Adrenal gland (tissue), 19 donors: ENCODE measurements at places on chromosomes 7 and 10. TPM values are rescaled to one million over a fixed set of nuclear protein-coding genes. Genes with fewer than 3 reads are reported as not detected.

FAM13C gene
- total RNA-seq: 44.8 TPM

PTPN20 gene
- 9.0 TPM for total RNA-seq

FXYD4 gene
- not detected for total RNA-seq

ANXA8 gene
- not detected for total RNA-seq

TMEM176A gene
- total RNA-seq: 37.4 TPM

SLC39A12 gene
- total RNA-seq: not detected

WNT16 gene
- total RNA-seq: not detected

IGF2BP3 gene
- total RNA-seq: not detected

PHKG1 gene
- 10.2 TPM for total RNA-seq

DNA sequence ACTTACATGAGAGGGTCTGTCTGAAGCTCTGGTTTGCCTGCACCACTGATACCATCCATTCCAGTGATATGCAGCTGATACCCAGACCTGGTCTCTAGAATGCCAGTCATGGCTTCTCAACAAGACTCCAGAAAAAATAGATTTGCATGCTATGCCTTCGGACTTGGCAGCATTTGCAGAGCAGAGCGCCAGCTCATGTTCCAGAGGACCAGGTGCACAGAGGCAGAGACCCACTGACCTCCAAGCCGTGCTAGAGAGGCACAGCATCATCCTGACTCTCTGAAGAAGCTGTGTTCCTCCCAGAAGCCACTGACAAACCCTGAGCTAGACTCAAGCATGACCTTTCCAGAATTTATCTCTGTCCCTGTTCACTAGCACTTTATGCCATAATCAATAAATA, 6.9 kb upstream of the PRKAG2 start:
- DNase-seq: no peak

DNA sequence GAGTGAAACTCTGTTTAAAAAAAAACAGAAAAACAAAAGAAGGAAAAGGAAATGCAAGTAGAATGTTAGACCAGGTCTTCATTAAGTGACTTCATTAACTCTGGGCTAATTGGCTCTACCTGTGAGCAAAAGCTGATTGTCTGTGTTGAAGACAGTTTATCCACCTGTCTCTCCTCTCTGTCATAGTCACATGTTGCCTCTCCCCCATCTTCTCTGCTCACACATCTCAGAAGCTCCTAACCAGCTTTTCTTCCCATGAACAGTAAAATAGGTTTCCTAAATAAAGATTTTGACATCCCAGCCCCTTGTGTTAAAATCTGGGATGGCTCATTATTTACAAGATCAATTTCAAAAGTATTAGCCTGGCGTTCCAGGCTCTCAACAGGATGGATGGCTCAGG, 222.7 kb downstream of the CACNB2 start:
- DNase-seq: no peak

DNA sequence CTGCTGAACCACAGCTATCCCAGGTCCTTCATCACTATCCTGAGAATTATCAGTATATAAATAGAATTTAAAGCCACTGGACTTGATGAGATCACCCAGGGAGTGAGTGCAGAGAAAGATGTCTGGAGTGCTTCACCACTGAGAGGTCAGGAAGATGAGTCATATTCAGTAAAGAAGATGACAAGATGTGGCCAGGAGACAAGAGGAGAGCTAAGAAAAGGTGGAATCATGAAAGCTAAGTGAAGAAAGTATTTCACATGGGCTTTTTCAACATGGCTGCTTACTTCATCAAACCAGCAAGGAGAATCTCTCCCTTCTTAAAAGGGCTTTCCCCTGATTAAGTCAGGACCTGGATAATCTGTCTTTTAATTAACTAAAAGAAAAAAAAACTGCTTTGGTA, 9.1 kb upstream of the PRKAR2B start:
- DNase-seq: no peak

- no peak for DNase-seq
These were observed 232.5 kb upstream of the SH2B2 start for GRCh38 chr7:102054158-102054557.

GRCh38 chr10:64619102-64619501, 1097.9 kb downstream of the REEP3 start:
- DNase-seq: no peak

DNA sequence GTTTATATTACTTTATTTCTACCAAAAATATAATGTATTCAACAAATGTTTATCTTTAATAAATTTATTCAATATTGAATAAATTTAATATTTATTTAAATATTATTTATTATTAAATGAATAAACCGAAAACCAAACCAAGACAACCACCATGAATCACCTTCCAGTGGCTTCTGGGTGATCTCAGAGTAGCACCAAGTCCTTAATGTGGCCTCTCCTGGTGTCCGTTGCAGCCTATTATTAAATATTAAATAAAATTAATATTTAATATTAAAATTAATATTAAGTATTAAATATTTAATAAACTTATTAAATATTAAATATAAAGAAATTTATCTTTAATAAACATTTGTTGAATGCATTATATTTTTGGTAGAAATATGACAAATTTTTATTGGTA, 143.3 kb upstream of the PLPP4 start:
- no peak for DNase-seq

- DNase-seq: no peak
These were observed 31.7 kb upstream of the LBX1 start for GRCh38 chr10:101260764-101261481.

DNA sequence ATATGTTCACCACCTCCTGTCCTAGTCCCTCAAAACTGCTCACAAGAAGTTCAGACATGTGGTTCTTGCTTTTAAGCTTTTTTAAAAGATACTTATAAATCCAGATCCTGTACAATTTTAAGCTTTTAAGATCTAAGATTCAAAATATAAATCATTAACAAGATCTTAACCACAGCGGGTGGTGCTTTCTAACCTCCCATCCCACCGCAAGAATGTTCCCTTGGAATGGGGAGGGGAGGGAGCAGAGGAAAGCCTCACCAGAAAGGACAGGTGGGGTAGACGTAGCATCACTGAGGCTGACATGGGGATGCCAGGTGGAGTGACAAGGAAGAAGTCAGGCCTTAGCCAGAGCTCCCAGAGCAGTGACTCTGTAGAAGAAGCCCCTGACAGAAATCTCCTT, 133.5 kb downstream of the C1GALT1 start:
- no peak for DNase-seq

- DNase-seq: peak; percentile 81
These were observed 316.8 kb upstream of the STEAP1 start for GRCh38 chr7:89837515-89837914.

DNA sequence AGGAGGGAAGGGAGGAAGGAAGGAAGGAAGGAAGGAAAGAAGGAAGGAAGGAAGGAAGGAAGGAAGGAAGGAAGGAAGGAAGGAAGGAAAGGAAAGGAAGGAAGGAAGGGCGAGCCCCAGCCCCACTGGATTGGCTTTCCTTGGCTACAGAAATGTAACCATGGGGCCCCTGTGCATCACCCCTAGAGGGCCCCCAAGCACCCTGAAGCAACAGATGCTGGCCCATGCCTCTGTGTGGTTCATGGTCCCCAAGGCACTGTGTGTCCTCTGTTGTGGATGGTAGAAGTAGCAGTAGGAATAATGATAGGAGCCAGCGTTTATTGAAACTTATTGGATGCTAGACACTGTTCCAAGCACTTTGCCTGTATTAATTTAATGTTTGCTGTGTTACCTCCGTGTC, 116.6 kb upstream of the MACROH2A2 start:
- DNase-seq: no peak

- no peak for DNase-seq
These were observed 972.8 kb downstream of the ANKRD7 start for GRCh38 chr7:119197172-119197876.

- DNase-seq: no peak
These were observed 6.4 kb upstream of the HKDC1 start for GRCh38 chr10:69213591-69214311.

GRCh38 chr7:18444826-18445225, 50.7 kb upstream of the HDAC9 start:
- DNase-seq: no peak

DNA sequence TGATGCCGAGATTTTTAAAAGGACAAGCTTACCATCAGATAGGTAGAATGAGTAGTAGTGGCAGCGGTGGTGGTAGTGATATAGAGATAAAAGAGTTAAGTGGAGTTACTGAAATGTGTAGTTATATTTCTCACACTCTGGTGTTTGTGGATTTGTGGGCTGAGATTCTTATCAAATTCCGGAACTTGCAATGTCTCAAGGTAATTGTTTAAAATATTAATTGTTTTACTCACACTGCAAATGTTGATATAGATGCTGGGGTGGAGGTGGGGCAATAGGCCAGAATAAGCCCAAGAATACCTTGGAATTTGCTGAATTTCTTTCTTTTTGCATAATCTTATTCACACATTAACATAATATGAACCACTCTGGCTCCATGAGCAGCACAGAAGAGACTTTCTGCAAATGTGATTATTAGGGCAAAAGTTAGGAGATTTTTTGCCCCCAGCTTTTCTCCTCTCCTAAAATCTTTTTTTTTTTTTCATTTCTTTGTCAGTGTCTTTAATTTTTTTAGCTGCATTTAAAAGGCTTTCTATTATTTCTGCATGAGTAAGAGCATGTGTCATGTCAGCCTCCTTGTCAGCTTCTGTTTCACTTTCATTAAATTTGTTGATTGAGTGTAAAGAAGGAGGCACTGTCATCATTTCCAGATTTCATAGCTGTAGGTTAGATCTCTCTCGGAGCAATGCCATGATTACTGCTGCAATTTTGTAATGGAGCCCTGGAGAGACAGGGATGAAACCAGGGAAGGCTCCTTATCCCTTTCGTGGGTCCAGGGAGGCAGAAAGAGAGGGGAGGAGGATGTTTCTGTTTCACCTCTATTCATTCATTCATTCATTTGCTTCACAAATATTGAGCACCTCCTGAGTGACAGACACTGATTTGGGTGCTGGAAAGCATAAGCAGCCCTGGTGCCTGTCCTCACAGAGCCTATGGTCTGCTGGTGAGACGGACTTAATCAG, 13.1 kb upstream of the SGMS1 start:
- no peak for DNase-seq

GRCh38 chr10:132237871-132238270, 51.1 kb downstream of the DPYSL4 start:
- DNase-seq: no peak

DNA sequence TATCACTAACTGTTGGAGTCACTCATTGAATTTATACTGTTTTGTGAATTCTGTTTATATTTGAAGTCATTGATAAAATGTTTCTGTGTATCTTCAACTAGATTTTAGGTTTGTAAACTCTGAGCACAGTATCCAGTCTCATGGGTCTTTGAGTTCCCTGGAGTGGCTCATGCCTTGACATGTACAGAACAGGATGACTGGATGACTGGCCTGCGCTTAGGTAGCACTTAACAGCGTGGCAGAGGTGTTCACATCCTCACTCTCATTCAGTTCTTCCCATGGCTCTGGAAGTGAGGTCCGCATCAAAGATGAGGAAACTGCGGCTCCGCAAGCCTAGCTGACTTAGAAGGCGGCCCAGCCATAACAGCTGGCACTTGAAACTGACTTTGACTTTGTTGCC, 576.9 kb downstream of the SUGCT start:
- no peak for DNase-seq

DNA sequence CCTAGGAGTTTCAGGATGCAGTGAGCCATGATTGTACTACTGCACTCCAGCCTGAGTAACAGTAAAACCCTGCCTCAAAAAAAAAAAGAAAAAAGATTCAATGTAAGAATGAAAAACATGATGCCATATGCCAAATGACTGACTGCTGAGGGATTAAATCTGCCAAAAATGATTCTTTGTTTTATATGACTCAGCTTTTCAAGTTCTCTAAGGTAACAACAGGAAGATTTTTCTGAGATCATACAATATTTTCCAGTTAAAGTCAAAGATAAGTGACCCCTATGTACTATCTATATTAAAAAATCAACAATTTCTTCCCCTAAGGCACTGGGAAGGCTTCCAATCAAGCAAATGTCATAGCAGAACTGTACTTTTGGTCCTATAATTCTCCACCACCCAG, 271.2 kb upstream of the IMMP2L start:
- no peak for DNase-seq

GRCh38 chr7:158050978-158051651, 536.5 kb downstream of the PTPRN2 start:
- DNase-seq: no peak

GRCh38 chr7:38679419-38679818, 48.2 kb upstream of the AMPH start:
- no peak for DNase-seq

DNA sequence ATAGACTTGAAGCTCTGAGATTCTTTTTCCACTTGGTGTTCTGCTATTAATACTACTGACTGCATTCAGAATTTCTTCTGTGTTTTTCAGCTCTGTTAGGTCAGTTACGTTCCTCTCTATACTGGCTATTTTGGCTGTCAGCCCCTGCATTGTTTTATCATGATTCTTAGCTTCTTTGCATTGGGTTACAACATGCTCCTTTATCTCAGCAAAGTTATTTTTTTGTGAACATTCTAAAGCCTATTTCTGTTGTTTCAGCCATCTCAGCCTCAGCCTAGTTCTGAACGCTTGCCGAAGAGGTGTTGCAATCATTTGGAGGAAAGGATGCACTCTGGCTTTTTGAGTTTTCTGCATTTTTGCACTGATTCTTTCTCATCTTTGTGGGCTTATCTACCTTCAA, 201.5 kb upstream of the GNAI1 start:
- no peak for DNase-seq

GRCh38 chr7:18671176-18671575, 175.6 kb downstream of the HDAC9 start:
- no peak for DNase-seq

DNA sequence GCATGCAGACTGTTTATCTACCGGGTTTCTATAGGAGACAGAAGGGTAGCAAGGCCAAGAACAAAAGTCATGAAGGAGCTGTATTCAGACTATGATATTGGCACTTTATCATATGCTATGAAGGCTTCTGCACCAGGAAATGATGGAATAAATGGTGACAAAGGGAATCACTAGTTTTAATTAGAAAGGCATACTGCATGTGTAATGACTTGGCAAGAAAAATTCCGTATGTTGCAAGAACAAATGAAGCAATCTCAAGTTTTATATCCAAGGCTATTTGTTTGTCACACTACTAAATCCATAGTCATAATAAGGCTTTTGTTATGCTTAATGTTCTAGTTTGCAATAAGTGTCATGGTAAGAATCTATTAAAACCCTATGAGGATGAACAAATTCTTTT, 230.9 kb downstream of the ZEB1 start:
- DNase-seq: no peak

DNA sequence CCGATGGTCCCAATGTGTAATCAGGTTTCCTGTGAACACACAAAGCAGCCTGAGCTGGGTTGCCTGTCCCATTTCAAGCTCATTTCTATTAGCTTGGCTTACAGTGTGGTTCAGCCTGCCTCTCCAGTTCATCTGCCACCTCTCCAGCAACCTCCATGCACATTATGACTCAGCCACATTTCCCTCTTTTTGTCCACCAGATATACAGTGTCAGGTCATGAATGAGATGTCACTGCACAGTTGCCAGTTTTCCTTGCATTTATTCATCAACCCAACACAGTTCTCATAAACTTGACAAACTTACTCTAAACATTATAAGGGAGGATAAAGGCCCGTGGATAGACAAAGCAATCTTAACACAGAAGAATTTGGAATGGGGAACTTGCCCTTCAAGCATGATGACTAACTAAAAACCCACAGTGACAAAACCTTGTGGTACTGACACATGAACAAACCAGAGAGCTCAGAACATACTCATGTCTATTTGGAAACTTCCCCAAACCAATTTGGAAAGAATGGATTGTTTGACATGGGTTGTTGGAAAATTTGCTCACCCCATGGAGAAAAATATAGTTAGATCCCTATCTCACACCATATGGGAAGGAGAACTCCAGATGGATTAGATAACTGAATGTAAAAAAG, 2.5 kb upstream of the CFAP58 start:
- no peak for DNase-seq

GRCh38 chr7:29567174-29567573, 3.5 kb downstream of the PRR15 start:
- no peak for DNase-seq
